Omental fat pad (tissue), 4 donors: ENCODE measurements at places on chromosomes 1 and 21.

DNA sequence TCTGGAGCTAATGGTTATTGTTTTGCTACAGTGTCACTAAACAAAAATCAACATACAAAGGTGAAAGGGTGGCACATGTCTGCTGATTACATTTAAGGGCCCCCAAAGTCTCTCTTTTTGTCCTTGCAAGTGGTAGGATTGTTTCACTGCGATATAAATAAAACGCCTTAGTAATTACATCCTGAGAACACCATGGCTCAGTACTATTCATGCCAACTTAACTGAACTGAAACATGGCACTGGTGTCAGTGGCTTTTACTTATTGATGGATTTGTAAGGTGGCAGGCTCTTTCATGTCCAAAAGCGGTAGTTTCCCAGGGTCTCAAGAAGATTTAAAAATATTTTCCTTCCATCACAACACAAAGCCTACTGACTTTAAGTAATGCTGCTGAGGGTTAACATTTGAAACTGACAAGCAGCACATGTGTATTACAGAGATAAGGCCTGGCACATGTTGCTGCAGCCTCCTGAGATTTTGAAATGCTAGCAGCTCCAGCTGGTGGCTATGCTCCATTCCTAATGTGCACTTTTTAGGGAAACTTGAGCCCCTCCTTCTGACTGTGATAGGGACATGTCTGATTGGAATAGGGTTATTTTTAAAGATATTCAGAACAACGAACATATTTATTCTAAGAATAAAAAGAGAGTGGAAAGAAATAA lies 86.8 kb downstream of the ATP1B1 start:
- DNase-seq = no peak

- DNase-seq = no peak
Measured at GRCh38 chr1:38733761-38734160, 125.8 kb downstream of the RRAGC start.

DNA sequence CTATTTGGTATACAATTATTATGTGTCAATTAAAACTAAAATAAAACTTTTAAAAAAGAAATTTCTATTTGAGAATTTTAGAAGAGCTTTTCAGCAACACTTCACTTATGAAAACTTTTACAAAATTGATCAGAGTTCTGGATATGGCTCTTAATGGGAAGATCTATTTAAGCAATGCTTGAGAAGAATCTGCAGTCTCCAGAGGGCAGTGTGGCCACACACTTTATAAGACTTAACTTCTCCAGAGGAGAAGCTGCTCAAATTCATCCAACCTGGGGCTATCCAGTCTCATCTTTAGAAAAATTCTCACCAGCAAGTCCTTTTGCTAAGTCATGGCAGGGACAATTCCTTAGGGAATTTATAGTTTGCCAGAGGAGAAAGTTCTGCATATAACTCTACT lies 25.2 kb upstream of the AGO1 start:
- DNase-seq = no peak

DNA sequence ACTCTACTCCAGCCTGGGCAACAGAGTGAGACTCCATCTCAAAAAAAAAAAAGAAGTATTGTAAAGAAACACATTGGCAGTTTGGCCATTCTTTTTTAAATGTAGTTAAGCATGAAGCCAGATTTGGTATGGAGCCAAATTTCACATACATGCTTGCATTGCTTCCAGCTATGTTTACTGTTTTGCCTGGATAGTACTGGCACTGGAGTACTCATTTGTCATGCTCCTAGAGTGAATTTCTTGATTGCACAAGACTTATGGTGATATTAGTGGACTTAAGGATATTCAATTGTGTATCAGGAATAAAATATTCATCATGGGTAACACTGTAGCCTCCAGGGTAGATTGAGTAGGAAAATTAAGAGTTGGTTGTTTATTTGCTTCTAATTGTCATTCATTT lies 24.5 kb upstream of the SLC9A1 start:
- DNase-seq = no peak

GRCh38 chr1:42333662-42334239 lies 1.3 kb downstream of the FOXJ3 start:
- DNase-seq = no peak

GRCh38 chr1:33494929-33495328 lies 22.5 kb downstream of the ZSCAN20 start:
- DNase-seq = no peak

DNA sequence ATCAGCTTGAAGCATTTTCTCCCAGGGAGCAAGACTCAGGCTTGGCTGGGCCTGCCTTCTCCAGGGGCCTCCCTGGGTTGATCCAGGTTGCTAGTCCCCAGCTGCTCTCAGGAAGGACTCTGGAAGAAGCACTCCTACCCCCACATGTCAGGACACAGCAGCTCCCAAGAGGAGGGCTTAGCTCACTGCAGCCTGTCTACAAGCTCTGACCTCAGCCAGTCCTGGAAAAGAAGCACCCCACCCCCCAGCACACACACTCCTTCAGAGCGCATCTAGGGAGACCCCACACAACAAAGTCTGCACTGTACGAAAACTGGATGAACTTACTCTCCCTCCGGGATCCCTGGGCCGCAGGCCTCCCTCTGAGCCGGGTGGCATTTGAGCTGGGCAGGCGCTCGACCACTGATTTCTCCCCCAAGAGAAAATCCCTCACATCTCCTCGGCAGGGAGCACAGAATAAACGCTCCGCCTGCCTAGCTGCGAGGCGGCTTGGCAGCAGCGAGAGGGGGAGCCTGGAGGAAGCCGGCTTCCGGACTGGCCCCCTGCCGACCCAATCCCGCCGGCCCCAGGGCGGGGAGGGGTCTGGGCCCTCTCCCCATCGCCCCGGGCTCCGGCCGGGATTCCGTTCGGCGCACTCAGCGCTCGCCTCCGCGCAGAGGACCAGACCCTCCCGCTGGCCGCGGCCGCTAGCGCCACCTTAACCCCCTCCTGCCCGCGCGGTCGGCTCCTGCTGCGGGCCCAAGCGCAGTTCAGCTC lies at the start of gene KCNA2:
Gene KCNA2 (minus strand): TSS at position 458 of the 756 bp plus-strand sequence. CDS start 1,576 bp downstream, outside the sequence.
- DNase-seq = no peak

- DNase-seq = no peak
Measured at GRCh38 chr1:39115271-39116110, 89.0 kb upstream of the MACF1 start.

DNA sequence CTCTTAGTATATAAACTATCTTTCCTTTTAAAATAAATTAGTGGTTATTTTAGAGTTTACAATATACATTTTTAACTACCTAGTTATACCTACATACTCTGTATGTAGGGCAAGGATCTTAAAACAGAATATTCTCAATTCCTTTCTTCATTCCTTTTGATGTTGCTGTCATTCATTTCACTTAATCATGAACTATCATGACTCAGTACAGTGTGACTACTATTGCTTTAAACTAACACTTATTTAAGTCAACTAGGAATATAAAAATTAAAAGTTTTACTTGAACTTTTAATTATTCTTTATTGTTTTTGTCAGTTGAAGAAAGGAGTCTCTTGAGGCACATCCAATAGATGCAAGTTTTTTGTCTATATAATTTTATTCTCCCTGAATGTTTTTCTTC lies 726.4 kb downstream of the BRINP3 start:
- no peak for DNase-seq
